ENCODE measurements at places on chromosomes 6 and 20. TPM values are rescaled to one million over a fixed set of nuclear protein-coding genes. Genes with fewer than 3 reads are reported as not detected.

GRCh38 chr6:159728531-159728964 is 1.2 kb downstream of the WTAP start:
- peak overlapping the region; percentile 69 for H3K4me3 ChIP-seq
- DNase-seq: peak; percentile 9
- no peaks in the 10 kb centered on the region for H3K36me3 ChIP-seq
- peak overlapping the region; percentile 100 for H3K27ac ChIP-seq

DNA sequence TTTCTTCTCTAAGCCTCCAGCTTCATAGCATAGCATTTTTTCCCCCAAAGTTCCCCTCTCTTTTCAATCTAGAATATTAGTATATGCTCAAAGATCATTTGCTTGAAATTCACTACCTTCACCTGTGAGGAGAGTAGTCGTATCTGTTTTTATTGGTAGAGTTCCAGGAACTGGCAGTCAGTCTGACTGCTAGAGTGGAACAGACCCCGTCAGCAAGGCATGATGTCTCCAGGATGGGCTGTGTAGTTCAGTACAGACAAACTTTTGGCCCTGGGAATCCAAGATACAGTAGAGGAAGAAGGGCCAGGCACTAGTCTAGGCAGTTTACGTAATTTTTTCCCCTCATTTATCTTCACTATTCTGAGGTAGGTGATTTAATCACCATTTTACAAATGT is 29.1 kb downstream of the RALY start:
- no peak for DNase-seq
- no peaks in the 10 kb centered on the region for H3K36me3 ChIP-seq
- no peak overlapping the region for H3K4me3 ChIP-seq
- H3K27me3 ChIP-seq: no peaks in the 10 kb centered on the region
- H3K4me1 ChIP-seq: peaks cover 25% of the 10 kb centered on the region

DNA sequence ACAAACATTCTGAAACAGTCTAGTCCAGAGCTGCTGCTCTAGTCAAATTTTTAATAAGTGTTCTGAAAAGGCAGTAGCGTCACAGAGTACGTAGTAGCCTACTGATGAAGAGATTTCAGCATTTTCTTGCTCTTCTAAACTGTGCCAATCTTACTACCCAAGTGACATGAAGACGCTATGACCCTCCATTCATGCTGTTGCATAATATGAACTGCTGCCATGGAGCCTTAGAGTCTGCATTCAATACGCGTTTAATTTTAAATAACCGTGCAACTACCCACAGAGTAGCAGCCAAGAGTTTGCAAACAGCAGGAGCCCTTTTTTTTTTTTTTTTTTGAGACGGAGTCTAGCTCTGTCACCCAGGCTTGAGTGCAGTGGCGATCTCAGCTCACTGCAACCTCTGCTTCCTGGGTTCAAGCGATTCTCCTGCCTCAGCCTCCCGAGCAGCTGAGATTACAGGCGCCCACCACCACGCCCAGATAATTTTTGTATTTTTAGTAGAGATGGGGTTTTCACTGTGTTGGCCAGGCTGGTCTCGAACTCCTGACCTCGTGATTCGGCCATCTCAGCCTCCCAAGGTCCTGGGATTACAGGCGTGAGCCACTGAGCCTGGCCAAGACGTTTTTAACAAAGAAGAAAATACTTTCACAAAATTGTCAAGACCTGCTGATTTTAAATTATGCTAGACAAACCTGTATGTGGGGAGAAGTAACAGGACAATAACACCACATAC is 44.3 kb downstream of the EZR start:
- no peak overlapping the region for H3K27ac ChIP-seq
- peaks cover 67% of the 10 kb centered on the region for H3K36me3 ChIP-seq
- H3K27me3 ChIP-seq: no peaks in the 10 kb centered on the region
- H3K4me1 ChIP-seq: peaks cover 11% of the 10 kb centered on the region
- no peak overlapping the region for H3K4me3 ChIP-seq
- DNase-seq: no peak

GRCh38 chr6:38549180-38549579 is 90.5 kb downstream of the BTBD9 start:
- no peak for DNase-seq
- peaks cover 10% of the 10 kb centered on the region for H3K4me1 ChIP-seq
- H3K27ac ChIP-seq: no peak overlapping the region
- H3K27me3 ChIP-seq: no peaks in the 10 kb centered on the region
- no peak overlapping the region for H3K4me3 ChIP-seq

GRCh38 chr20:42688576-42688975 is 501.1 kb downstream of the PTPRT start:
- no peak overlapping the region for H3K27ac ChIP-seq
- no peaks in the 10 kb centered on the region for H3K4me1 ChIP-seq
- DNase-seq: peak; percentile 78
- H3K36me3 ChIP-seq: no peaks in the 10 kb centered on the region
- no peak overlapping the region for H3K4me3 ChIP-seq

DNA sequence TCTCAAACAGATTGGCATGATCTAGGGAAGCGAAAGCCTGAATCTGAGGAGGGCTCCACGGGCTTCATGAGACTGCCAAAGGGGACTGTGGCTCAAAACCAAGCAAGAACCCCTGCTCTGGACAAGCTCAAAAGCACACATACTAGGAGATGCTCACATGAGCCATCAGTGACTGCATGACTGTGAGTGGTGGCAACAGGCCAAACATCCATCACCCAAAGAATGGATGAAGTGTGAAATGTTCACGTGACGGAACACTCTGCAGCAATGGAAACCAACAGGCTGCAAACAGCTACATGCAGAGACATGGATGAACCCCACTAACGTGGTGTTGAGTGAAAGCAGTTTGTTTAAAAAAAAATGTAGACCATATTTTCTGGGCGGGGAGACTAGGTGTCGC is 136.3 kb downstream of the PREX1 start:
- H3K4me3 ChIP-seq: no peak overlapping the region
- peaks cover 10% of the 10 kb centered on the region for H3K4me1 ChIP-seq

- no peak overlapping the region for H3K4me3 ChIP-seq
- H3K27me3 ChIP-seq: no peaks in the 10 kb centered on the region
- no peaks in the 10 kb centered on the region for H3K4me1 ChIP-seq
- no peak for DNase-seq
- no peaks in the 10 kb centered on the region for H3K36me3 ChIP-seq
Measured at GRCh38 chr6:6436946-6437345, 116.5 kb upstream of the F13A1 start.

DNA sequence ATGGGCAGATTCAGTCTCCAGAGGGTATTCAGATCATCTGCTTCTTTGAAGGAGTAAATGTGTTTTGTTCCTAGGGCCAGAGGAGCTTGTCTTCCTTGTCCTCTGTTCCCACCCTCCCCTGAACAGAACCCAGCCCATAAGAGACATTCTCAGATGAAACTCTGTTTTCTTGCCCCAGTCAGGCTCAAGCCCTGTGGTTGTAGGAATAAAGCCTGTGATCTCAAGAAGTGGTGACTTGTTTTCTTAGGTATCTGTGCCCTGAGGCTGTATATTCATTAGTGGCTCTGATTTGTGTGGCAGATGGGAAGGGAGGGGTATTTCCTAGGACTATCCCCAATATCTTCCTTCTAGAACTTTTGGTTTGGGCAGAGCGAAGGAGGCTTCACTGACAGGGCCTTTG is 27.9 kb downstream of the GSS start:
- H3K27ac ChIP-seq: no peak overlapping the region
- no peak overlapping the region for H3K4me3 ChIP-seq
- no peaks in the 10 kb centered on the region for H3K4me1 ChIP-seq
- H3K36me3 ChIP-seq: peaks cover 19% of the 10 kb centered on the region
- DNase-seq: no peak

- peak overlapping the region; percentile 91 for H3K27ac ChIP-seq
- peak overlapping the region; percentile 67 for H3K4me3 ChIP-seq
- H3K36me3 ChIP-seq: peaks cover 16% of the 10 kb centered on the region
- peak; percentile 68 for DNase-seq
- no peaks in the 10 kb centered on the region for H3K4me1 ChIP-seq
Measured at GRCh38 chr6:28896505-28897368, 27.0 kb downstream of the TRIM27 start.

GRCh38 chr6:37056439-37057127 is 51.1 kb downstream of the FGD2 start:
- H3K4me1 ChIP-seq: peaks cover 11% of the 10 kb centered on the region
- H3K27me3 ChIP-seq: no peaks in the 10 kb centered on the region
- H3K36me3 ChIP-seq: no peaks in the 10 kb centered on the region
- H3K27ac ChIP-seq: no peak overlapping the region
- no peak for DNase-seq

GRCh38 chr20:3894796-3895195 is 5.6 kb downstream of the PANK2 start:
- no peak overlapping the region for H3K27ac ChIP-seq
- no peak for DNase-seq
- H3K4me1 ChIP-seq: peaks cover 17% of the 10 kb centered on the region

DNA sequence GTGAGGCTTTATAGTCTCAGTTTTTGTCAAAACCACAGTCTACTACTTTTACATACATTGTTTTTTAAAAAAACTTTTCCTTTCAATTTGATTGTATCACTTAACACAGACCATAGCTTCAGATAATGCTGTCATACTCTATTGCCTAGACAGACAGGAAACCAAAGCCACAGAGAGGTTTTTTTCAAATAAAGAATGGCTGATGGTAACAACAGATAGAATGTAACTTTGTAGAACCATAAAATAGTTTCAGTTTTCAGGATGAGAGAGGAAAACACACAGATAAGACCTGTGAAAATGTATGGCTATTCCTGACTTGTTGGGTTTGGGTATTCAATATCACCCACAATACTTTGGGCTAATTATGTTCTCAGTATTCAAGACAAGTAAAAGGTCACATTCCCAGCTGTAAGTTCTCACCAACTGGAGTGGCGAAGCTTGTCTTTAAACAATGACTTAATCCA is 94.0 kb downstream of the ADGRG6 start:
- H3K4me3 ChIP-seq: no peak overlapping the region
- H3K4me1 ChIP-seq: peaks cover 13% of the 10 kb centered on the region
- H3K27ac ChIP-seq: no peak overlapping the region
- H3K36me3 ChIP-seq: no peaks in the 10 kb centered on the region

DNA sequence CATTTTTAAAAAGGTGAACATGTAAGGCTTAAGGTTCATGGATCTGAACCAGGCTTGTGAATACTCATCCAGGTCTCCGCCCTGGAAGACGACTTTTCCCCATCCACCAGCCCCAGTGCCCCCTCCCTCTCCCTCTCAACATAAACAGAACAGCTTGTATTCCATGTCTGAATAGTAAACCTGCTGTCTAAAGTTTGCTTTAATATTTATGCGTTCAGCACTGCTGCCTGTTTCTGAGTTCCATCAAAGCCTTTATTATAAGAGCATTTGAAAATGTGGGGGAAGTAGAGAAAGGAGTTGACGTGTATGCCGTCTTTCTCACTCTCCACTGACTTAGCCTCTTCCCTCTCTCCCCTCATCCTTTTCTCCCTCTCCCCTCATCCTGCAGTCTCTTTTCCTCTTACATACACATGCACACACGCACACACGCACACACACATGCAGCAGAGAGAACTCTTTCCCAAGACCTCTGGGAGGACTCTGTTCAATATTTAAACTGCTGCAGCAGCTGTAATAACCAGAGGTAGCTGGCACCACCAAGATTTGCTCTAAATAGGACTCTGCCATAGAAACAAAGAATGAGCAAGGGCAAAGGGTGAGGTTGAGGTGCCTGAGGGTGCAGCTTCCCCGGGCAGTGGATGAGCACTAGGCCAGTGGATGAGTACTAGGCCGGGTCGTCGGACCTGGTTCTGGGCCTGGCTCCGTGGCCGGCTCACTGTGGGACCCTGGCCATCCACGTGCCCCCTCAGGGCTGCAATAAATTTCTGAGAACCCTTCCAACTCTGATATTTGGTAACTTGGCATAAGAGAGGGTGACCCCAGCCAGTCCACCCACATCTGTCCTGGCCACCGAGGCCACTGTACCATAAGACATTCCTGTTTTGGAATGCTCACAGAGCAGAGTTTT is 35.4 kb upstream of the VSTM2L start:
- H3K4me3 ChIP-seq: no peak overlapping the region
- no peak overlapping the region for H3K27ac ChIP-seq
- H3K36me3 ChIP-seq: no peaks in the 10 kb centered on the region
- DNase-seq: no peak
- peaks cover 13% of the 10 kb centered on the region for H3K4me1 ChIP-seq

DNA sequence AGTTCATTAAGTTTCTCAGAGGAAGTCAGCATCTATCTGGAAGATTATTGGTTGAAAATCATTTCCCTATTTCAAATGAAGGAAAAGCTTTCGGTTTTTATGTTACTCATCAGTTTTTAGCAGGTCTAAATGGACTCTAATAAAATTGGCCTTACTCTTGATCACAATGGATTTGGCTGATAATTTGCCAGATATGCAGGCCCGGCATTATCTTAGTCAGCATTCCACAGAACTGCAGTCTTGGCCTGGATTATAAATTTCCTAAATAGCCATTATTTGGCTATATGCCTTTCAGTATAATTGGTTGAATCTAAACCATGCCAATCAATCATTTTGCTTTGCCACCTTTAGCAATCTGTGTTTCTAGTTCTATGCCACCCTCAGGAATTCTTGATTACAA is 91.7 kb upstream of the KCNQ5 start:
- no peak overlapping the region for H3K27ac ChIP-seq
- DNase-seq: no peak
- H3K4me1 ChIP-seq: peaks cover 16% of the 10 kb centered on the region
- no peaks in the 10 kb centered on the region for H3K27me3 ChIP-seq

GRCh38 chr6:35491558-35492257 is 5.2 kb downstream of the TEAD3 start:
- H3K4me1 ChIP-seq: peaks cover 63% of the 10 kb centered on the region
- no peak for DNase-seq
- peak overlapping the region; percentile 1 for H3K4me3 ChIP-seq
- H3K36me3 ChIP-seq: no peaks in the 10 kb centered on the region
- H3K27ac ChIP-seq: peak overlapping the region; percentile 98
- no peaks in the 10 kb centered on the region for H3K27me3 ChIP-seq

DNA sequence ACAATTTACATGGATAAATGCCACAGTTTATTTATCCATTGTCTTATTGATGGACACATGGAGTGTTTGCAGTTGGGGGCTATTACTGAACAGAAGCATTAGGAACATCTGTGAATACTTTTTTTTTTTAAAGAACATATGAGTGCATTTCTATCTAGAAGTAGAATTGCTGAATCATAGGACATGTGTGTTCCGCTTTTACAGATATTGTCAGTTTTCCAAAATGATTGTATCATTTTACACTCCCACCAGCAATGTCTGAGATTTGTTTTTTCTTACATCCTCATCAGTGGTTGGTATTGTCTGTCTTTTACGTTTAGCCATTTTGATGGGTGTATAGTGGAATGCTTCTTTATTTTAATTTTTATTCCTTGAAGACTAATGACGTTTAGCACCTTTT is 42.0 kb upstream of the ASIP start:
- no peaks in the 10 kb centered on the region for H3K36me3 ChIP-seq
- no peak overlapping the region for H3K4me3 ChIP-seq
- no peak for DNase-seq
- peaks cover 15% of the 10 kb centered on the region for H3K4me1 ChIP-seq

GRCh38 chr6:122953766-122954165 is 42.3 kb upstream of the CLVS2 start:
- H3K36me3 ChIP-seq: no peaks in the 10 kb centered on the region
- DNase-seq: no peak
- no peaks in the 10 kb centered on the region for H3K27me3 ChIP-seq
- H3K4me1 ChIP-seq: no peaks in the 10 kb centered on the region

The TFAP2D gene
- total RNA-seq: not detected

The MMP24 gene
- total RNA-seq: 8.7 TPM

The MUCL3 gene
- not detected for total RNA-seq

The SRSF12 gene
- 5.1 TPM for total RNA-seq

The DOK5 gene
- total RNA-seq: 1.0 TPM

The WFDC2 gene
- 0.95 TPM for total RNA-seq

The TMEM74B gene
- total RNA-seq: 27.7 TPM

The MYBL2 gene
- total RNA-seq: 30.6 TPM

The RIPOR2 gene
- 4.8 TPM for total RNA-seq

The PRR18 gene
- 0.12 TPM for total RNA-seq

The THBS2 gene
- total RNA-seq: 0.06 TPM

The PABPC1L gene
- total RNA-seq: 15.3 TPM

The SLC12A5 gene
- 7.6 TPM for total RNA-seq

The BMP2 gene
- 343 TPM for total RNA-seq
